GM12878 (cell line): ENCODE measurements at places on chromosomes 7 and 10.

GRCh38 chr7:41705109-41705901 is 2.4 kb upstream of the INHBA start:
- H3K27ac ChIP-seq = no peak overlapping the region
- peak; percentile 50 for DNase-seq
- H3K4me3 ChIP-seq = peak overlapping the region; percentile 54; the same call in 1 of the 2 replicates
- peaks cover 11% of the 10 kb centered on the region for H3K4me1 ChIP-seq
- no peaks in the 10 kb centered on the region for H3K36me3 ChIP-seq

DNA sequence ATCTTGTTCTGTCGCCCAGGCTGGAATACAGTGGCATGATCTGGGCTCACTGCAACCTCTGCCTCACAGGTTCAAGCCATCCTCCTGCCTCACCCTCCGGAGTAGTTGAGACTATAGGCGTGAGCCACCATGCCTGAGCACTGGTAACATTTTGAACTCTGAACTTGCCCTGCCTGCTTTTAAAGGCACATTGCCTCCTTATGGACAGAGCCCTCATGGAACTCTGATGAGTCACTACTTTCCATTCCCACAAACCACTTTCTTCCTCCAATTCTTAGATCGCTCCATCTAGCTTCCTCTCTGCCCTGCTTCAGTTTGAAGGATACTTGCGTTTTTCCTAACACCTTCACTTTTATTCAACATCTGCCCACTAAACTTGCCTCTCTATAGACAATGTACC is 38.1 kb downstream of the PRPS1L1 start:
- H3K27ac ChIP-seq = no peak overlapping the region
- H3K27me3 ChIP-seq = no peaks in the 10 kb centered on the region
- no peak for DNase-seq
- H3K4me3 ChIP-seq = no peak overlapping the region
- no peaks in the 10 kb centered on the region for H3K4me1 ChIP-seq

GRCh38 chr10:15457382-15457781 is 86.3 kb upstream of the FAM171A1 start:
- H3K4me3 ChIP-seq = no peak overlapping the region
- H3K36me3 ChIP-seq = no peaks in the 10 kb centered on the region
- H3K27ac ChIP-seq = no peak overlapping the region
- H3K4me1 ChIP-seq = no peaks in the 10 kb centered on the region
- DNase-seq = no peak
- no peaks in the 10 kb centered on the region for H3K27me3 ChIP-seq

DNA sequence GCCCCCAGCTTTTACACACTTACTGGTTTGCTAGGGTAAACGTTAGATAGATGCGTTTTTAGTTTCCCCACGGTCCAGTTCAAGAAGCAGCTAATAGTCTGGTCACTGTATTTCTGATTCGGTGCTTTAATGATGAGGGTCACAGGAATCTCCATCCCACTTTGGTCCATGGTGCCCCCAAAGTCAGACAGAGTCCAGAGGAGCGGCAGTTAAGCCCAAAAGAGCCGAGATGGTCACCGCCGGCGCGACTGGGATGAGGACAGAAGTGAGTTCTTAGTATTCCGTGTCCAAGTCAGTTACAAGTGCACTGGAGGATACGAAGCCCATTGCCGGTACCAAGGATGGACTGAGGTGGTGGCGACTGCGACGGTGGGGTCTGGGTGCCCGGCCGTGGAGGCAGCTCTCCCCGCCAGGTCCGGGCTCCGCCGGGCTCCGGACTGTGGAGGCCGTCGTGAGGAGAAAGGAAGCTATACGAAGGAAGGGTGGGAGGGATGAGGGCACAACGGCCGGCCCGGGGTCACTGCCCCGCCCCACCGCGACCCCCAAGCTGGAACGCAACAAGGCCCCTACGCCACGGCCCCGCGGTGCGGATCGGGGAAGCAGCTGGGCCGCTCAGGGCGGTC is 663 bp downstream of the HERPUD2 start:
- peak overlapping the region; percentile 94 for H3K4me3 ChIP-seq
- no peak for DNase-seq
- peak overlapping the region; percentile 91 for H3K27ac ChIP-seq
- H3K27me3 ChIP-seq = no peaks in the 10 kb centered on the region

DNA sequence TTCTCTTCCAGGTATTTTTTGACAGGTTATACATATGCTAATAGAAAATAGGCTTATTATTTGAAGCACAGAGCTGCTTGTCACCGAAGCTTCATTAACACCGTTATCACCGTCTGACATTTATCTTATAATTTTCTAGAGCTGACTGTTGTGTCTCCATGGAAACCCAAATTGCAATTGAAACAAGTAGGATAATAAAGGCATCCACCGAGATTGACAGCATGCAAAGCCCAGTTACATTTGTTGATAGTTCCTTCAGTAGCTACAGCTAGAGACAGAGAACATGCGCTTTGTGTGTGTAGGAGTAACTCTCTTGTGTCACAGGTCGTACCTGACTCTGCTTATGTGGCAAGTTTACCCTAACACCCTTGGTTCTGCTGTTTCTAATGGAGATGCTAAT is 135.6 kb downstream of the CELF2 start:
- no peaks in the 10 kb centered on the region for H3K36me3 ChIP-seq
- H3K27ac ChIP-seq = no peak overlapping the region
- DNase-seq = no peak
- H3K4me1 ChIP-seq = peaks cover 9% of the 10 kb centered on the region; the same call in 1 of the 2 replicates
- no peaks in the 10 kb centered on the region for H3K27me3 ChIP-seq

- peaks cover 27% of the 10 kb centered on the region for H3K36me3 ChIP-seq
- H3K4me3 ChIP-seq = no peak overlapping the region; the same call in 1 of the 2 replicates
- peaks cover 18% of the 10 kb centered on the region for H3K4me1 ChIP-seq
- peak overlapping the region; percentile 75 for H3K27ac ChIP-seq
- peak; percentile 79 for DNase-seq
These were observed 25.6 kb downstream of the IRF5 start for GRCh38 chr7:128963327-128963757.

DNA sequence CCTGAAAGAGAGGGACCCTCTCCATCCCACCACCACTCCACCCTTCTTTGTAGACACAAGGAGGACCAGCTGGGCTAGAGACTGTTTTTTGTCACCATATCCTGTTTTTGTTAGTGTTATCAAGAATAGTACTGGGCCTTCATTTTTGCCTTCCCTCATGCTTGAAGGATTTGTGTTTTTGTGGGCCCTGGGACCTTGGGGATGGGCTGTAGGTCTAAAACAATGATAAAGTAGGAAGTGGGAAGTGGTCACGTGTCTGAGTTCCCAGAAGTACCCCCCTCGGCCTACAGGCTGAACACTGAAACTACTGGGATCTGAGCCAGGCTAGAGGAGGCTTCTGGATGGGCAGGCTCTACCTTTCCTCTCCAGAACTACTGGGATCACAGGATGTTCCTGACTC is 8.9 kb downstream of the AGFG2 start:
- no peaks in the 10 kb centered on the region for H3K27me3 ChIP-seq
- H3K4me1 ChIP-seq = peaks cover 64% of the 10 kb centered on the region
- peak overlapping the region; percentile 56 for H3K4me3 ChIP-seq

GRCh38 chr7:28981161-28981465 is 23.0 kb upstream of the TRIL start:
- no peak for DNase-seq
- H3K4me3 ChIP-seq = no peak overlapping the region
- no peaks in the 10 kb centered on the region for H3K36me3 ChIP-seq
- peaks cover 4% of the 10 kb centered on the region; the same call in 1 of the 2 replicates for H3K27me3 ChIP-seq
- no peak overlapping the region for H3K27ac ChIP-seq

- H3K27me3 ChIP-seq = no peaks in the 10 kb centered on the region
- H3K36me3 ChIP-seq = no peaks in the 10 kb centered on the region
- no peak overlapping the region for H3K27ac ChIP-seq
- no peak overlapping the region for H3K4me3 ChIP-seq
- no peaks in the 10 kb centered on the region for H3K4me1 ChIP-seq
- DNase-seq = no peak
These were observed 65.6 kb downstream of the ITIH5 start for GRCh38 chr10:7601023-7601656.

GRCh38 chr7:37287131-37287855 is 161.4 kb downstream of the ELMO1 start:
- peaks cover 11% of the 10 kb centered on the region for H3K4me1 ChIP-seq
- H3K36me3 ChIP-seq = no peaks in the 10 kb centered on the region
- DNase-seq = no peak
- no peak overlapping the region for H3K27ac ChIP-seq
- no peaks in the 10 kb centered on the region for H3K27me3 ChIP-seq

- H3K27me3 ChIP-seq = no peaks in the 10 kb centered on the region
- H3K36me3 ChIP-seq = no peaks in the 10 kb centered on the region
- no peak overlapping the region for H3K4me3 ChIP-seq
- peaks cover 7% of the 10 kb centered on the region for H3K4me1 ChIP-seq
These were observed 65.1 kb upstream of the MPP7 start for GRCh38 chr10:28367929-28368484.

GRCh38 chr10:69901628-69902505 is 100.2 kb downstream of the COL13A1 start:
- no peak overlapping the region for H3K4me3 ChIP-seq
- H3K4me1 ChIP-seq = no peaks in the 10 kb centered on the region
- H3K36me3 ChIP-seq = no peaks in the 10 kb centered on the region
- no peak for DNase-seq
- no peak overlapping the region for H3K27ac ChIP-seq

GRCh38 chr10:113879691-113880090 is 25.2 kb downstream of the NHLRC2 start:
- H3K27me3 ChIP-seq = no peaks in the 10 kb centered on the region
- H3K4me3 ChIP-seq = peak overlapping the region; percentile 47
- peak; percentile 48 for DNase-seq
- H3K27ac ChIP-seq = peak overlapping the region; percentile 86
- peaks cover 25% of the 10 kb centered on the region for H3K4me1 ChIP-seq
- peaks cover 5% of the 10 kb centered on the region; the same call in 1 of the 2 replicates for H3K36me3 ChIP-seq

GRCh38 chr7:36650766-36651312 is 73.5 kb downstream of the AOAH start:
- DNase-seq = no peak
- no peak overlapping the region for H3K27ac ChIP-seq
- no peaks in the 10 kb centered on the region; the same call in 1 of the 2 replicates for H3K27me3 ChIP-seq
- no peak overlapping the region for H3K4me3 ChIP-seq
- H3K36me3 ChIP-seq = no peaks in the 10 kb centered on the region

- peaks cover 2% of the 10 kb centered on the region; the same call in 1 of the 2 replicates for H3K27me3 ChIP-seq
- DNase-seq = peak; percentile 78
- H3K27ac ChIP-seq = no peak overlapping the region
- no peaks in the 10 kb centered on the region for H3K36me3 ChIP-seq
- no peak overlapping the region for H3K4me3 ChIP-seq
- H3K4me1 ChIP-seq = peaks cover 22% of the 10 kb centered on the region
These were observed 25.5 kb downstream of the JAZF1 start for GRCh38 chr7:28155019-28155660.

DNA sequence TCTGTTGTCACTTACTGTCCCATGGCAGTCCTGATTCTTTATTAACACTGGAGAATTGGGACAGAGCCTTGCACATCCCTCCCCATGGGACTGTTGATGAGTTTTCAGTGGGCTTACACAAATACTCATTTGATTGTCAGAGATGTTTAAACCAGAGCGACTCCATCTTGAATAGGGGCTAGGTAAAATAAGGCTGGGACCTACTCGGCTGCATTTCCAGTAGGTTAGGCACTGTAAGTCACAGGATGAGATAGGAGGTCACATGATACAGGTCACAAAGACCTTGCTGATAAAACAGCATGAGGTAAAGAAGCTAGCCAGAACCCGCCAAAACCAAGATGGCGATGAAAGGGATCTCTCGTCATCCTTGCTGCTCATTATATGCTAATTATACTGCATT is 47.6 kb upstream of the JCAD start:
- H3K36me3 ChIP-seq = no peaks in the 10 kb centered on the region
- H3K27me3 ChIP-seq = no peaks in the 10 kb centered on the region
- no peak for DNase-seq
- H3K27ac ChIP-seq = no peak overlapping the region
- no peaks in the 10 kb centered on the region for H3K4me1 ChIP-seq

GRCh38 chr10:69577268-69578232 is 4.3 kb upstream of the NEUROG3 start:
- peaks cover 8% of the 10 kb centered on the region; the same call in 1 of the 2 replicates for H3K4me1 ChIP-seq
- no peaks in the 10 kb centered on the region for H3K36me3 ChIP-seq
- no peak overlapping the region for H3K27ac ChIP-seq
- H3K27me3 ChIP-seq = peaks cover 17% of the 10 kb centered on the region; the same call in 1 of the 2 replicates

DNA sequence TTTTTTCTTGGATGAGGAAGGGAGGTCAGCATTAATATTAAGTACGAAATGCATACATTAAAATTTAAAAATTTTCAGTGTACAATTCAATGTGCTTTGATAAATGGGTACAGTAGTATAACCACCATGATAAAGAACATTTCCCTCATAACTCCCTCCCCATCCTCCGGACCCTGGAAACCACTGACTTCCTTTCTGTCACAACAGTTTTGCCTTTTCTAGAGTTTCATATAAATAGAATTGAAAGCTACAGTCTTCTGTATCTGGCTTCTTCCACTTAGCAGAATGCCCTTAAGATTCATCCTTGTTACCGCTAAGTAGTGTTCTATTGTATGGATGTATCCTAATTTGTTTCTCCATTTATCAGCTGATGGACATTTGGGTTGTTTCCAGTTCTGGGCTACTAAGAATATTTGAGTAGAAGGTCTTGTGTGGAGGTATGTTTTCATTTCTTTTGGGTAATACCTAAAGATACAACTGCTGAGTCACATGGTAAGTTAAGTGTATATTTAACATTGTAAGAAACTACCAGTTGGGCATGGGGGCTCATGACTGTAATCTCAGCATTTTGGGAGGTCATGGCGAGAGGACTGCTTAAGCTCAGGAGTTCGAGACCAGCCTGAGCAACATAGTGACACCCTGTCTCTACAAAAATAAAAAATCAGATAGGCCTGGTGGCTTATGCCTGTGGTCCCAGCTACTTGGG is 30.8 kb downstream of the ABI1 start:
- H3K27ac ChIP-seq = no peak overlapping the region
- peaks cover 4% of the 10 kb centered on the region; the same call in 1 of the 2 replicates for H3K4me1 ChIP-seq
- H3K4me3 ChIP-seq = no peak overlapping the region
- no peaks in the 10 kb centered on the region for H3K36me3 ChIP-seq
- DNase-seq = no peak

DNA sequence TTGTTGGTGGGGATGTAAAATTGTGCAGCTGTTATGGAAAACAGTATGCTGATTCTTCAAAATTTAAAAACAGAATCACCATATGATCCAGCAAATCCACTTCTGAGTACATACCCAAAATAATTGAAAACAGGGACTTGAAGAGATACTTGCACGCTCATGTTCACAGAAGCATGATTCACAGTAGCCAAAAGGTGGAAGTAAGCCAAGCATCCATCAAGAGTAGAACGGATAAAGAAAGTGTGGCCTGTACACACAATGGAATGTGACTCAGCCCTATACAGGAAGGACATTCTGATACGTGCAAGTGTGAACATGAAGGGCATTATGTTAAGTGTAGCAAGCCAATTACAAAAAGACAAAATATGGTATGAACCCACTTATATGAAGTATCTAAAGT is 696.7 kb upstream of the CELF2 start:
- no peaks in the 10 kb centered on the region for H3K36me3 ChIP-seq
- H3K4me1 ChIP-seq = no peaks in the 10 kb centered on the region
- no peak for DNase-seq
- no peak overlapping the region for H3K4me3 ChIP-seq

DNA sequence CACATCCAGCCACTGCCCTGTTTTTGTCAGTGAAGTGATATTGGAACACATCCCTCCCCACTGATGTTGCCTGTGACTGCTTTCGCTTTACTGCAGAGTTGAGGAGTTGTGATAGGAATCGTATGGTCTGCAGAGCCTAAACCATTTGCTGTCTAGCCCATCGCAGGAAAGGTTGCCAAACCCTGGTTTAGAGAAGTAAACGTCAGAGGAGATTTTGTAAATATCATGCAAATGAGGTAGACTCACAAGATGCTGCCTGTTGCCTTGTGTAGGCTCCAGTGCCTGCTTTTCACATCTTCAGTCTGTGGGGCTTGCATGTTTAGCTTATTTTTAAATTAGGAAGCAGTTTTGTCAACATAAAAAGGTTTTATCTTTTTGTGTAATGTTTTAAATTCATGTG is 107.1 kb downstream of the TRRAP start:
- no peaks in the 10 kb centered on the region for H3K27me3 ChIP-seq
- H3K4me3 ChIP-seq = no peak overlapping the region
- H3K4me1 ChIP-seq = no peaks in the 10 kb centered on the region
- H3K36me3 ChIP-seq = peaks cover 53% of the 10 kb centered on the region
- DNase-seq = no peak
